H7 (cell line): ENCODE measurements at places on chromosomes 2 and 18. TPM values are rescaled to one million over a fixed set of nuclear protein-coding genes. Genes with fewer than 3 reads are reported as not detected.

DNA sequence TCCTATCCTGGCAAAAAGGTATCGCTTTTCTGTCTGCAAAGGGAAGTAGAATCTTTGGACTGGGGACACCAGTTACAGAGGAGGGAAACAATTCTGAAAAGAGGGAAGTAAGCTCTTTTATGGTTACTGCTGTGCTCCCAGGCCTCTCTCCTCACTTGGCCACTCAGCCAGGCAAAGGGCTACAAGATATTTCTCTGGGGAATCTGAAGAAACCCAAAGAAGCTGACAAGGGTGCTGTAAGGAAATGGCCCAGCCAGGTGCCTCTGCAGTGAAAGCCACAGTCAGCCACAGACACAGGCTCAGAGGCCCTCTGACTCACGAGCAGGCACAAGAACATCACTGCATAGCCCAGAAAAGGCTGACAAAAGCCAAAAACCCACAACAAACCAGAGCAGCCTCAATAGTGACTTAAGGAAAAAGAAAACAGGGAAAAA, 5.8 kb downstream of the HDLBP start:
- DNase-seq = no peak

DNA sequence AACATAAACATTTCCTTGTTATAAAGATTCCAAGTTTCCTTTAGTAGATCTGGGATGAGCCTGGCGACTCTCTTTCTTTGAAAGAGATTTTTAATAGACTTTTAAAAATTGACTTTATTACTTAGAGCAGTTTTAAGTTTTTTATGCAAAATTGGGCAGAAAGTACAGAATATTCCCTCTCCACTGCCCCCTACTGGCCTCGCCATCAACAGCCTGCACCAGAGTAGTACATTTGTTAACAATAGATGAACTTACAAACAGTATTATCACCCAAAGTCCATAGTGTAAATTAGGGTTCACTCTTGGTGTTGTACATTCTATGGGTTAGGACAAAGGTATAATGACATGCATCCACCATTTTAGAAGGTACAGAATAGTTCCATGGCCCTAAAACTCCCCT, 3.9 kb downstream of the MAP3K19 start:
- no peak for DNase-seq

GRCh38 chr18:47163241-47163640, 12.9 kb downstream of the IER3IP1 start:
- DNase-seq = no peak

GRCh38 chr18:902229-902628, 2.4 kb upstream of the ADCYAP1 start:
- peak; percentile 46 for DNase-seq

DNA sequence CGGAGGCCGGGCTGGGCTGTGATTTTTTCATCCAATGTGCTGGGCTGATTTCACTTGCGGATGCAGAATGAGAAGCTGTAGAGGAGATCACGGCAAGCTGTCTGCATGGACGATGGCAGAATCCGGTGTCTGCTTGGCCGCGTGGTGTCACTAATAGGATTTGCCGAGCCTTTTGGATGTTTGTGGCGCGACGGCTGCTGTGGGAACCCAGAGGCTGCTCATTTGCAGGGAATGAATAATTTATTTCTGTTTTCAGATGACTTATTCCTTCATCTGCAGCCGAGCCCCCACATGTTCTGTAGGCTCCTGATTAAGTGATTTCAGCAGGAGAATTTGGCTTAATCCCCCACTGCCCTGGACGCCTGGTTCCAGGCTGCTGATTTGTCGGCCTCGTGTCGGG, 62.6 kb downstream of the ODC1 start:
- no peak for DNase-seq

DNA sequence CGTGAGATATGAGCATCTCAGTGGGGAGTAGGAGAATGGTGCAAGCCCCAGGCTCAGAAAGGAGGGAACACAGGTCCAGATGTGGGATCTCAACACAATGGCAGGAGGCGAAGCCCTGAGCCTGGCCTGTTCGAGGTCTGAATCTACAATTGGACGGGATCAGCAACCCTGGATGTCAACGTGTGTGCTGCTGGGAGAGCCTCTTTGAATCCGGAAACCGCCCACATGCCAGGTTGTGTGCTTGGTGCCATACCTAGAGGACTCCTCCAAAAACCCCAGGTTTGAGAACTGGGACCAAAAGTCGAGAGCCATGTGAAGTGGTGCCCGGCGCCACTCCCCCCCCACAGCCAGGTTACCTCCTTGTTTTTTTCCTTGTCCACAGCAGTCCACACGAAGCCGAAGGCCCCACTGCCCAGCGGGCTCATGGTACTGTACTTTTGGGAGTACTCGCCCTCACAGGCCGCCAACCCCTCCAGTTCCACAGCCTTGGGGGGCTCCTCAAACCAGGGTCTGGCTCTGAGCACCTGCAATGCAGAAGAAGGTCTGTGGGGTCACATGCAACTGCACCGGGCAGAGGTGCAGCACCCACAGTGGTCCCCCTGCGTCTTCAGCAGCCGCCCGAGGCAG, 20.4 kb upstream of the MTERF4 start:
- no peak for DNase-seq

SCN2A gene
- total RNA-seq = under 0.01 TPM in 1 of 2 replicates, not detected in the other

BUB1 gene
- 136 and 169 TPM in 2 replicates for total RNA-seq

AQP12B gene
- not detected in 2 replicates for total RNA-seq
